ENCODE measurements at places on chromosomes 3 and 15. TPM values are rescaled to one million over a fixed set of nuclear protein-coding genes. Genes with fewer than 3 reads are reported as not detected.

DNA sequence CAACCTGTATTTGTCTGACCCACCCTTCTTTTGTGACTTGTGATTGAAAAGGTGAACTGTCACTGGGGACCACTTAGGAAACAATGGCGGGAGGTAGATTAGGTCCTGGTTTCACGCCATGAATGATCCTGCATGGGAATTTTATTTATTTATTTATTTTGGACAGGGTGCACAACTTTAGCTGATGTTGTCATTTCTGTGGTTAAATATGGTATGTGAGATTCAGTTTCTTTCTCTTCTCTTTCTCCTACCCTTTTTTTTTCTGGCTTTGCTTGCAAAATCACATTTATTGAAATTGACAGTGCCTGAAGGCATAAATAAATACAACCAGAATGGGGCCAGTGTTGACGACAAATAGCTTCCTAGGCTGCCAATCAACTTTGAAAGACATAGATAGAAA is 18.0 kb upstream of the HTR3E start:
- DNase-seq: no peak
- no peaks in the 10 kb centered on the region for H3K4me1 ChIP-seq
- no peak overlapping the region for H3K27ac ChIP-seq
- H3K4me3 ChIP-seq: no peak overlapping the region
- H3K27me3 ChIP-seq: peaks cover under 1% of the 10 kb centered on the region

DNA sequence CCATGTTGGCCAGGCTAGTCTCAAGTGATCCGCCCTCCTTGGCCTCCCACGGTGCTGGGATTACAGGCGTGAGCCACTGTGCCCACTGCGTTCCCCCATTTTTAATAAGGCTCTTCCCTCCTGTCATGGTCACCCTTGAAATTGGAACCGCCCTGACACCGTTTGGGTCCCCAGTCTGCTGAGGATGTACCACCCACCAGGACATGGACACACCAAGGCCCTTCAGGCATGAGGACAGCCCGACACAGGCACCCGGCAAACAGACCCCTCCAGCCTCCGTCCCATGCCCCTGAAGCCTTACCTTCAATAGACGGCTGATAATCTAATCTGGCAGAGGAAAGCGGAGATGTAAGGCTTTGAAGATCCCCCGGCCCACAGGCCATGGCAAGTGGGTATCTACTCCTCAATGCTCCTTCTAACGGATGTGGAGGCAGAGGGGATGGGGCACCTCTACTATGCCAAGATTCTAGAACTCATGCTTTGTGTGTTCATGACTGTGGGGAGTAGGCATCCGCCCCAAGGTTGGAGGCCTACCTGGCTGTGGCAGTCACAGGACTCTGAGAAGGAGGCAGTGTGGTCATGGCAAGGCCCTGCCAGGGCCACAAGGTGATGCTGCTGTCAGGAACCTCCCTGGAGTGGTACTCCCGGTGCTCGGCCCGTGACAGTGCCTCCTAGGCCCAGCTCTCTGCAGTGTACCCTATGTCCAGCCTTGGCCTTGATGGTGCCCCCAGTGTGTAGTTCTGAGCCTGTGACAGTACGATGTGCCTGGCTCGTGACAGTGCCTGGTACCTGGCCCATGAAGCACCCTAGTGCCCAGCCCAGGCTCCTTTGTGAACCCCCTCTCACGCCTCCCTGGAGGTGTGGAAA is 18.6 kb upstream of the PRSS50 start:
- H3K4me1 ChIP-seq: peaks cover 6% of the 10 kb centered on the region
- H3K4me3 ChIP-seq: no peak overlapping the region
- no peaks in the 10 kb centered on the region for H3K36me3 ChIP-seq
- no peak overlapping the region for H3K27ac ChIP-seq
- H3K27me3 ChIP-seq: peaks cover 22% of the 10 kb centered on the region

DNA sequence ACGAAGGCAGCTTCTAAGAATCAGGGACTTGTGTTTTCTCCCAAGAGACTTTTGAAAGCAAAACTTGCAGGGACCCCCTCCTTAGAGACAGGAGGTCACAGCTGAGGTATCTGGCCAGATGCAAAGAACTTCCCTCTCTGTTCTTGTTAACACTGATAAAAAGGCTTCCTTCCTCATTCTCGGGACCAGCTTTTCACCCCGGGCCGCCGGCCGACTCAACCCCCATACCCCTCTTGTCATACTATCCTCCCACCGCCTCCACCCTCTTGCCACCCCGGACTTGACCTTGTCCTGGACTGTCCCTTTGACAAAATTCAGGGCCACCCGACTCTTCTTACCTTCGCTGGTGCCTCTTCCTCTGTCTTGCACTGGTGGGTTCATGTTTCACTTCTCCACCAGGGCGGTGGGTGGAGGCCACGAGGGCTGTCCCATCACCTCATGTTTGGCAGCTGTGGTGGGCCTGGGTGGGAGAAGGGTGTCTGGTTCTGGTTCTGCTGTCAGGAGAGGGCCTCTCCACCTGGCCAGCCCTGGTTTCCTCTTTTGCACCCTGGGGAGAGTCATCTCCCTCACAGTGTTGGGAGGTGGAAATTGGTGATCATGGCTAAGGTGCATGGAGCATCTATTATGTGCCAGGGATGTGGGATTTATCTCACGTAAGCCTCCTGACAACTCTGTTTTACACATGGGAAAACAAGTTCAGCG is 32.5 kb downstream of the BHLHE40 start:
- H3K27me3 ChIP-seq: no peaks in the 10 kb centered on the region
- DNase-seq: no peak
- no peaks in the 10 kb centered on the region for H3K36me3 ChIP-seq
- H3K4me3 ChIP-seq: no peak overlapping the region
- H3K27ac ChIP-seq: no peak overlapping the region

DNA sequence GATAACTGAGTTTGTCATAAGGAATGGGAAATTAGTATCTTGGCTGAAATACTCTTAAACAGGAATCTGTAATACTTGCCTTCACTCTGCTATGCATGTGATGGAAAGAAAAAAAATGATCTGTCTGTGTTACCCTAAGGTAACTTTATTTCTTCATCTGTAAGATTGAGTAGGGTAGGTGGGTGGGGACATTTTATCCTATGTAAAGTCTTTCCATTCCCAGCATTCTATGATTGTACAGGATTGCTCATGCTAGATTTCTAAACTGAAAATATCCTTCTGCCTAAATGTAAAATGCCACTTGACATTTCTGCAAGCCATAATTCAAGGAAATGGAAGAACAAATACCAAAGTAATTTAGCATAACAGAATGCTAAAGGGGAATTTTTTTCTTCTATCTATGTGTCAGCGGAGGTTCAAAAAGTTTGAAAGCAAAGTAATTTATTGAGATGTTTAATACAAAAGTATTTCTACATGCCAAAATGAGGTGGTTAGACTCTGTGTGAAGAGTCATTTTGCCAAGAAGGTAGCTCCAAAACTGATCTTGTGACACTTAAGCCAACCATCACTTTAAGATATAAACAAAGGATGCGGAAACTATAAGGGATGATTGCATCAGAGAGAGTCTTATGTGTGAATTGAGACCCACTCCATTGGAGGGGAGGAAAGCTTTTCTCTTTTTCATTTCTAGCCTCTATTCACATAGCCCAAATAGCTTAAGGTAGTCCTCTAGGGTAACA is 46.6 kb upstream of the SERPINI2 start:
- H3K4me1 ChIP-seq: no peaks in the 10 kb centered on the region
- no peak for DNase-seq
- no peak overlapping the region for H3K27ac ChIP-seq
- no peak overlapping the region for H3K4me3 ChIP-seq

DNA sequence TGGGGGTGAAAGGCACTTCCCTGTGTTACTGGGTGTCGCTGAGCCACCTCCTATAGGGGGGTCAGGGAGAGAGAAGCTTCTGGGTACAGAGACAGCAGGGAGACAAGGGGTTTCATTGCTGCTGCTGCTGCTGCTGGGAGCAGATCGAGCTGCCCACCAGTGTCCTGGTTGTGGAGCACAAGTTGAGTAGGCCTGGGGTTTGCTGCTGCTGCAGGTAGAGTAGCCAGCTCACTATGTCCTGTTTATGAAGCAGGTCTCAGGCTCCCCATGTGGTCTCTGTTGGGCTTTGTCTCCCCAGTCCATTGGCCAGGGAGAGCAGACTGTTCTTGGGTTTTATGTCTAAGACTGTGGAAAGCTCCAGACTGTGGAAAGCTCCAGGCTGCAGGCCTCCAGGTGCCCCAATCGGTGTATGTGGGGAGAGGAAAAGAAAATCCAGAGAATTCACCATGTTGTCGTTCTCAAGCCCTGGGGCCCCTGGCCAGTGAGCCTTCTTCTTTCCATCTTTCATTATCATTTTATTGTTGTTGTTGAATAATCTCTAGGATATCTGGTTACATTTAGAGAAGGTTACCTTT is 157.8 kb downstream of the ADAMTS17 start:
- no peaks in the 10 kb centered on the region for H3K4me1 ChIP-seq
- H3K4me3 ChIP-seq: no peak overlapping the region
- H3K27me3 ChIP-seq: no peaks in the 10 kb centered on the region
- DNase-seq: no peak
- H3K36me3 ChIP-seq: no peaks in the 10 kb centered on the region

DNA sequence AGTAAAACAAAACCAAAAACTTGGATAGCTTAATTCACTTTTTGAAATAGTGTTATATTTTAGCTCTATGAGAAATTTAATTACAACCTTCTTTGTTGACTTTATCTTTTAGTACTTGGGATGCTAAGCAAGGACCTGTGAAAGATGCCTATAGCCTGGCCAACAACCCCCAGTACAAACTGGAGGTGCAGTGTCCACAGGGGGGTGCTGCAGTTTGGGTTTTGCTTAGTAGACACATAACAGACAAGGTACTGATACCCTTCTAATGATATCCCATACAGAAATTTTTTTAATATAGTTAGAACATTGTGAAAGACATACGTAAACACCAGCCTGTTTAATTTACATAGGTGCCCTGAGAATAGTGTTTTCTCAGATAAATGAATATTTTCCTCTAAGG is 35.3 kb downstream of the CAPN7 start:
- no peak for DNase-seq
- H3K27ac ChIP-seq: no peak overlapping the region
- peaks cover 5% of the 10 kb centered on the region for H3K4me1 ChIP-seq
- no peaks in the 10 kb centered on the region for H3K27me3 ChIP-seq
- peaks cover 95% of the 10 kb centered on the region for H3K36me3 ChIP-seq
- H3K4me3 ChIP-seq: no peak overlapping the region

DNA sequence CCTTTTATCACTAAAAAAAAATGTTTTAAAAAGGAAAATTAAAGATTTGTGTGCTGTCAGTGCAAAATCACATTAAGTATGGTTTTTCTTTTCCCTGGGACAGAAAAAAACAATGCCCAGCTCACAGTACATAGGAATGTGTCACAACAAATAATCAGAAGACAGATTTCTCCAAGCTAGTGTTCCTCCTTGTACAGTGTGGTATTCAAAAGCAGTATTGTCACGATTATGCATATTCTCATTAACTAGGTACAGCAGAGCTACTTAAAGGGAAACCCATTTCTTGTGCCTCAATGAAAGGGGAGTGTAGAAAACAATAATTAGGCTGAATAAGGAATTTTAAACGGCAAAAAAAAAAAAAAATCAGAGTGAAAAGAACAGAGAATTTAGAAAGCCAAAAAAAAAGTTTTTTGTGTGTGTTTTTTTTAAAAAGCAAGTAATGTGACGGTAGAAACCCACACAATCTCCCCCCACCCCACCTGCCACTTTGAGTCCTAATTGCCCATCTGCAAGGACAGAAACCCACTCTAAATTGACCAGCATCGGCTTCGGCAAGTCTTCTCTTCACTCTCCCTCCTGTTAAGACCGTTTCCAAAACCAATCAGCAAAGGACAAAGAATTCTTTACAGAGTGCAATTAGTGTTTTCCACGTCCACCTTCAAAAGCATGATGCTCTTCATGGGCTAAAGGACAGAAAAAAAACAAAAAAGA is 41.0 kb downstream of the EIF4E3 start:
- no peak for DNase-seq
- peaks cover 9% of the 10 kb centered on the region for H3K36me3 ChIP-seq

- H3K36me3 ChIP-seq: no peaks in the 10 kb centered on the region
- peaks cover 39% of the 10 kb centered on the region for H3K27me3 ChIP-seq
- peaks cover 13% of the 10 kb centered on the region for H3K4me1 ChIP-seq
These were observed 99.6 kb upstream of the PRR23E start for GRCh38 chr3:127093312-127093711.

- H3K4me3 ChIP-seq: peak within 1 kb of the TSS; percentile 88
- peaks cover 82% of the 10 kb centered on the region for H3K4me1 ChIP-seq
- H3K36me3 ChIP-seq: no peaks in the 10 kb centered on the region
These were observed at the start of gene PLOD2 for GRCh38 chr3:146160964-146161662. TSS of gene PLOD2 (minus strand) at chr3:146161184. CDS start at chr3:146160989, 195 bp downstream.

GRCh38 chr3:46097691-46098241 is 70.5 kb upstream of the XCR1 start:
- DNase-seq: no peak
- peaks cover 6% of the 10 kb centered on the region for H3K4me1 ChIP-seq
- no peaks in the 10 kb centered on the region for H3K27me3 ChIP-seq
- H3K4me3 ChIP-seq: no peak overlapping the region
- H3K27ac ChIP-seq: peak overlapping the region; percentile 80

DNA sequence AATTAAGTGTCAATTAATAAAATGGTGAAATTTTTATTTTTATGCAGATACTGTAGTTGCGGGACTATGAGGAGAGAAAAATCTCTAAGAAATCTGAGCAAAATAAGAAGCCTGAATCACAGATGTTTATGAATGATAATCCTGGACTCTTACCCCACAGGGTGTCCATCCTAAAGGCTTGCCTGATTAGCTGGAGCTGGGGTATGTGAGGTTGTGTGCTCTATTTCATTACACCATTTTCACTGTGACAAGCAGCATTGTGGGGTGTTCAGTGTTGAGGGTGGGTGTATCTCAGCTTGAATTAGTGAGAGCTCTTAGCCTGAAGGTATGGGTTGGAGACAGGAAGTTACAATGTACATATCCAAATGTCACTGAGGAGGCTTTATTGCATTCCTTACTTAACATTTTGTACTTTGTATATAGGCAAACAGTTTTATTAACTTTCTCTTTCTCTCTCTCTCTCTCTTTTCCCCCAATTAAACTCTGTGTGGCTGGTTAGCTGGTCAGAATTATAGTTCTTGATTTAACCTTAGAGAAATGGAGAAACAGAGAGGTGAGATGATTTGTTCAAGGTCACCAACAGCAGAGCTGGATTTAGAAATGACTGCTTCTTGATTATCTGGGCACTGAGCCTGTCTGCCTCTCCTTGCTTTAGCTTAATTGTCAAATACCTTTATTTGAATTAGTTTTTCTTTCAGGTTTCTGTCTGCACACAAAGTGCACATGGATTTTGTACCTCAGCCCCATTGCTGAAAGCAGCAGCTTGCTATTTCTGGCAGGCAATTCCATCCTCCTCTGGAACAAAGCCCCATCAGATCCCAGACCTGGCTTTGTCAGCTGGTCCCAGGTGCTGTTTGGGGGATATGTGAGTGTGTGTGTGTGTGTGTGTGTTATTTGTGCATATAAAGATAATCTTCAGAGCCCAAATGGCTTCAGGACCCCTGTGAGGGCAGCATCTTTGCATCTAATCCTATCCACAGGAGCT is 35.8 kb downstream of the GJD2 start:
- H3K27me3 ChIP-seq: no peaks in the 10 kb centered on the region
- no peak overlapping the region for H3K4me3 ChIP-seq
- H3K36me3 ChIP-seq: no peaks in the 10 kb centered on the region
- DNase-seq: no peak

- H3K36me3 ChIP-seq: no peaks in the 10 kb centered on the region
- H3K27ac ChIP-seq: peak overlapping the region; percentile 92
- no peak for DNase-seq
- peaks cover 35% of the 10 kb centered on the region for H3K4me1 ChIP-seq
- H3K4me3 ChIP-seq: no peak overlapping the region
- no peaks in the 10 kb centered on the region for H3K27me3 ChIP-seq
These were observed 254.3 kb downstream of the ZNF621 start for GRCh38 chr3:40779039-40779438.

GOLGA6L24 gene
- not detected for total RNA-seq

KLHL40 gene
- 0.22 TPM for total RNA-seq

NEO1 gene
- 9.0 TPM for total RNA-seq

CCR4 gene
- total RNA-seq: not detected

SLC22A13 gene
- total RNA-seq: not detected

CPN2 gene
- 2.4 TPM for total RNA-seq

SLC28A2 gene
- total RNA-seq: not detected

Data from left ventricle myocardium inferior (tissue), 1 donor.